ENCODE measurements at places on chromosomes 11 and 22.

DNA sequence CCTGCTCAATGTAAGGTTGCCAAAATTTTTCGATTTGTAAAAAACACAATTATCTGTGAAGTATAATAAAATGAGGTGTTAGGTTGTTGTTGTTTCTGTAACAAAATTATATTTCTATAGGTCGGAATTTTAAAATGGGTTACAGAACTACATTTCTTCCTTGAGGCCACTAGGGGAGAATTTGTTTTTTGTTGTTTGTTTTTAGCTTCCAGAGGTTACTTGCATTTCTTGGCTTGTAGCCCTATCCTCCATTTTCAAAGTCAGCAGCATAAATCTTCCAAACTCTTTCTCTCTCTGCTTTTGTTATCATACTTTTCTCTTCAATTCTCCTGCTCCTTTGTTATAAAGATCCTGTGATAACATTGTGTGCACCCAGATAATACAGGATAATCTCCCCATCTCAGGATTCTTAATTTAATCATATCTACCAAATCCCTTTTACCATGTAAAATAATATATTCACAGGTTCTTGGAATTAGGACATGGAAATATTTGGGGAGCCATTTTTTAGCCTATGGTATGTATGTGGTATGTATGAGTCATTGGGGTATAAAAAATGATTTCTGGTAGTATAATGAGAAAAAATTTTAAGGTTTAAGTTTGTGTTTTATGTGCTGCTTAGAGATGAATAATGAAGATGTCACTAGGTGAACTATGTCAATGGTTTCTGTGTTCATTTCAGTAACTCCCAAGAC lies 9.4 kb upstream of the PATL1 start:
- no peak overlapping the region for H3K4me3 ChIP-seq
- no peaks in the 10 kb centered on the region for H3K4me1 ChIP-seq
- no peaks in the 10 kb centered on the region for H3K36me3 ChIP-seq
- no peak for DNase-seq
- no peak overlapping the region for H3K27ac ChIP-seq

DNA sequence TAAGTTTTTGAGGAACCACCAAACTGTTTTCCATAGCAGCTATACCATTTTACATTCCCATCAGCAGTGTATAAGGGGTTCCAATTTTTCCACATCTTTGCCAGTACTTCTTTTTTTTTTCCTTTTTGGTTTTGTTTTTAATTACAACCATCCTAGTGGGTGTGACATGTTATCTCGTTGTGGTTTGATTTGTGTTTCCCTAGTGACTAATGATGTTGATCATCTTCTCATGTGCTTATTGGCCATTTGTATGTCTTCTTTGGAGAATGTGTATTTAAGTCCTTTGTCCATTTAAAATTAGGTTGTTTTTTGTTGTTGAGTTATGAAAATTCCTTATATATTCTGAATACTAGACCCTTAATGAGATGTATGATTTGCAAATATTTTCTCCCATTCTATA lies 59.3 kb downstream of the STIM1 start:
- H3K36me3 ChIP-seq, result no peaks in the 10 kb centered on the region
- no peaks in the 10 kb centered on the region for H3K27me3 ChIP-seq
- H3K4me3 ChIP-seq, result no peak overlapping the region

- no peaks in the 10 kb centered on the region for H3K36me3 ChIP-seq
- H3K27me3 ChIP-seq, result no peaks in the 10 kb centered on the region
These were observed 57.8 kb upstream of the FIBIN start for GRCh38 chr11:26936109-26936508.

DNA sequence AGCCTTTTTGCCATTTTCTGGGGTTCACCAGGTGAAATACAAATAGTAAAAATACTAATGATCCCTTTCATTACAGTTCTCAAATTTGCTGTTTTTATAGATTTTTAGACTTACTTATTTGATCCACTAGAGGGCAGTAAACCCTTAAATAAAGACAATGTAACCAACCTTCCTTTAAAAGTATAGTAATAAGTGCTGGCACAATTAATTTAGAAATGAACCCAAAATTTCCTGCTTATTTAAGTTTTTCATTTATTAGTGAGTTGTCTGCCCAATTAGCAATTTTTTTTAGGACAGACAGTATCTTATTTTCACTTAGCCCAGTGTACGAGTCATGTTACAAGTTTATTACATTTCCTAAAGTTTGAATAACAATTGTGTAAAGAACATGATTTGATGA lies 4.7 kb downstream of the DDIAS start:
- H3K27ac ChIP-seq, result no peak overlapping the region
- no peaks in the 10 kb centered on the region for H3K36me3 ChIP-seq
- DNase-seq, result no peak
- no peaks in the 10 kb centered on the region for H3K27me3 ChIP-seq

- H3K27me3 ChIP-seq, result no peaks in the 10 kb centered on the region
- no peak for DNase-seq
- H3K4me3 ChIP-seq, result no peak overlapping the region
- H3K4me1 ChIP-seq, result peaks cover 38% of the 10 kb centered on the region
- no peak overlapping the region for H3K27ac ChIP-seq
- H3K36me3 ChIP-seq, result peaks cover 16% of the 10 kb centered on the region
These were observed 102.3 kb downstream of the PRR5L start for GRCh38 chr11:36398231-36398953.

GRCh38 chr11:4654635-4655369 lies 11.0 kb downstream of the OR51E1 start:
- H3K4me3 ChIP-seq, result no peak overlapping the region
- H3K27me3 ChIP-seq, result no peaks in the 10 kb centered on the region

DNA sequence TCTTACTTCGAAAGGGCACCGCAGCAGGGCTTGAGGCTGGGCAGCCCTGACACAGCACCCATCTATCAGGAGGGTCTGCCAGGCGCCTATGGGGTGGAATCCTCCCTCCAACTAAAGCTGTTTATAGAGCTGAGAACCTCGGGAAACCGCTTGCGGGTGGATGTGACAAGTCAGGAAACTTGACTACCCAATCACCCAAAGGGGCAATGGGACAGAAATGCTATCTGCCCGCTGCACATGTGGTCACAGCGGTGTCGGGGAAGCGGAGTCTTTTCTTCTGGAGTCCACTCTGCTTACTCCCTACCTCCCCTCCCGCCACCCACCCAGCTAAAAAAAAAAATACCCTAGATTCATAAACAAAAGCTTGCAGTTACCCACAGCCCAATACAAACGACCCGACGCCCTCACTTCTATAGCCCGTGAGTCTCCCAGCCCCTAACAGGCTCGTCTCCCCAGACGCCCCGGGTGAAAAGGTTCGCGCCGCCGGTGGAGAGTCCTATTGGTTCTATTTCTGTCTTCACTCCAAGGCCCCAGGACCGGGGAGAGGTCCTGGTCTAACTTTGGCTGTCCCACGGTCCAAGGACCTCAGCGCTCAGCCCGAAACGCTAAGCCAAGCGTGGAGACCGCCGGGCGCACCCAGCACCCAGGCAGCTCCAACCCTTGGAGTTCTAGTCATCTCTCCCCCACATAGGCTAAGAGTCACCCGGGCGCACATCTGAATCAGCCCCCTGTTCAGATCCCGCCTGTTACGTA lies 1.4 kb downstream of the TRPC6 start:
- H3K36me3 ChIP-seq, result no peaks in the 10 kb centered on the region
- no peaks in the 10 kb centered on the region for H3K27me3 ChIP-seq
- no peaks in the 10 kb centered on the region for H3K4me1 ChIP-seq
- no peak overlapping the region for H3K27ac ChIP-seq
- DNase-seq, result no peak

DNA sequence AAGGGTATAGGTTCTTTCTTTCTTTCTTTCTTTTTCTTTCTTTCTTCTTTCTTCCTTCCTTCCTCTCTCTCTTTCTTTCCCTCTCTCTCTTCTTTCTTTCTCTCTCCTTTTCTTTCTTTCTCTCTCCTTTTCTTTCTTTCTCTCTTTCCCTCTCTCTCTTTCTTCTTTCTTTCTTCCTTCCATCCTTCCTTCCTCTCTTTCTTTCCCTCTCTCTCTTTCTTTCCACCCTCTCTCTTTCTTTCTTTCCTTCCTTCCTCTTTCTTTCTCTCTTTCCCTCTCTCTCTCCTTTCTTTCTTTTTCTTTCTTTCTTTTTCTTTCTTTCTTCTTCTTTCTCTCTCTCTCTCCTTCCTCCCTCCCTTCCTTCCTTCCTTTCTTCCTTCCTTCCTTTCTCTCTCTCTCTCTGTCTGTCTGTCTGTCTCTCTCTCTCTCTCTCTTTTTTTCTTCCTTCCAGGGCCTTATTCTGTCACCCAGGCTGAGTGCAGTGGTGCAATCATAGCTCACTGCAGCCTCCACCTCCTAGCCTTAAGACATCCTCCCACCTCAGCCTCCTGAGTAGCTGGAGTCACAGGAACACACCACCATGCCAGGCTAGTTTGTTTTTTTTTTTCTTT lies 26.8 kb downstream of the LIF start:
- H3K4me3 ChIP-seq, result no peak overlapping the region
- H3K27me3 ChIP-seq, result no peaks in the 10 kb centered on the region
- no peak for DNase-seq
- H3K36me3 ChIP-seq, result no peaks in the 10 kb centered on the region
- peaks cover 38% of the 10 kb centered on the region for H3K4me1 ChIP-seq

GRCh38 chr22:44926124-44926475 lies 83.7 kb downstream of the PHF21B start:
- no peaks in the 10 kb centered on the region for H3K36me3 ChIP-seq
- no peak overlapping the region for H3K4me3 ChIP-seq
- H3K4me1 ChIP-seq, result no peaks in the 10 kb centered on the region
- DNase-seq, result no peak
- no peaks in the 10 kb centered on the region for H3K27me3 ChIP-seq

- H3K27ac ChIP-seq, result no peak overlapping the region
- H3K4me1 ChIP-seq, result no peaks in the 10 kb centered on the region
- H3K4me3 ChIP-seq, result no peak overlapping the region
- no peaks in the 10 kb centered on the region for H3K27me3 ChIP-seq
These were observed 16.5 kb downstream of the GLB1L3 start for GRCh38 chr11:134292661-134293060.

DNA sequence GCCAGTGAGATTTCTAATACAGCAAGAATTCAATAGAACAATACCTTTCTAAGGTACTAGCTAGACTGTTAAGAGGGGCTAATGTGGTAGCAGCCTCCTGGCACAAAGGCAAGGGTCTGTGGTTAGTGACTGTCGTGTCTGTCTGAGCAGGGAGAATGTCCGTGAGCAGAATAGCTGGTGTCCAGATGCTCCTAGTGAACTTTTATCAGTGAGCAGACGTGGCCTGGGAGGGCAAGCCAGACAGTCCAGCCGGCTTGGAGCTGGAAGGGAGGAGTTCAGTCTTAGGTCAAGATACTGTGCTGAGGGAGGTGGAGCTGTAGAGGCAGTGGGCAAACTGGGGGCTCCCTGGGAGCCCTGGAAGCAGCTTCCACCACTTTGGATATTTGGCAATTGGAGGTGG lies 138.6 kb downstream of the TEAD1 start:
- no peaks in the 10 kb centered on the region for H3K4me1 ChIP-seq
- no peaks in the 10 kb centered on the region for H3K27me3 ChIP-seq
- no peak overlapping the region for H3K4me3 ChIP-seq
- no peaks in the 10 kb centered on the region for H3K36me3 ChIP-seq

- no peaks in the 10 kb centered on the region for H3K27me3 ChIP-seq
- DNase-seq, result no peak
- no peak overlapping the region for H3K27ac ChIP-seq
- H3K36me3 ChIP-seq, result peaks cover 5% of the 10 kb centered on the region
- H3K4me1 ChIP-seq, result no peaks in the 10 kb centered on the region
These were observed 20.1 kb upstream of the ACAT1 start for GRCh38 chr11:108101090-108101775.
